GM23338 (cell line): ENCODE measurements at places on chromosomes 12 and 14.

GRCh38 chr12:106066051-106066705 lies 72.6 kb downstream of the NUAK1 start:
- peaks cover 4% of the 10 kb centered on the region; the same call in 1 of the 2 replicates for H3K36me3 ChIP-seq
- no peak for DNase-seq
- H3K4me1 ChIP-seq = peaks cover 20% of the 10 kb centered on the region
- no peak overlapping the region for H3K27ac ChIP-seq

GRCh38 chr14:79639613-79640012 lies 571.7 kb downstream of the DIO2 start:
- no peaks in the 10 kb centered on the region for H3K4me1 ChIP-seq
- no peaks in the 10 kb centered on the region for H3K36me3 ChIP-seq
- H3K4me3 ChIP-seq = no peak overlapping the region
- H3K27ac ChIP-seq = no peak overlapping the region
- DNase-seq = no peak
- no peaks in the 10 kb centered on the region for H3K27me3 ChIP-seq

DNA sequence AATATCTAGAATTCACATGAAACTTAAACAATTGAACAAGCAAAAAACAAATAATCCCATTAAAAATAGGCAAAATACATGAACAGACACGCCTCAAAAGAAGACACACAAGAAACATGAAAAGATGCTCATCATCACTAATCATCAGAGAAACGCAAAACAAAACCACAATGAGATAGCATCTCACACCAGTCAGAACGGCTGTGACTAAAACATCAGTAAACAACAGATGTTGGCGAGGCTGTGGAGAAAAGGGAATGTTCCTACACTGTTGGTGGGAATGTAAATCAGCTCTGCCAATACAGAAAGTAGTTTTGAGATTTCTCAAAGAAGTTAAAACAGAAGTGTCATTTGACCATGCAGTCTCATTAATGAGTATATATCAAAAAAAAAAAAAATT lies 121.3 kb downstream of the PTPRO start:
- H3K36me3 ChIP-seq = no peaks in the 10 kb centered on the region
- H3K27me3 ChIP-seq = no peaks in the 10 kb centered on the region

- peaks cover 13% of the 10 kb centered on the region; the same call in 1 of the 2 replicates for H3K36me3 ChIP-seq
- H3K4me1 ChIP-seq = peaks cover 5% of the 10 kb centered on the region; the same call in 1 of the 2 replicates
- DNase-seq = no peak
Observed at GRCh38 chr12:57781801-57782200, 786 bp upstream of the TSFM start.

DNA sequence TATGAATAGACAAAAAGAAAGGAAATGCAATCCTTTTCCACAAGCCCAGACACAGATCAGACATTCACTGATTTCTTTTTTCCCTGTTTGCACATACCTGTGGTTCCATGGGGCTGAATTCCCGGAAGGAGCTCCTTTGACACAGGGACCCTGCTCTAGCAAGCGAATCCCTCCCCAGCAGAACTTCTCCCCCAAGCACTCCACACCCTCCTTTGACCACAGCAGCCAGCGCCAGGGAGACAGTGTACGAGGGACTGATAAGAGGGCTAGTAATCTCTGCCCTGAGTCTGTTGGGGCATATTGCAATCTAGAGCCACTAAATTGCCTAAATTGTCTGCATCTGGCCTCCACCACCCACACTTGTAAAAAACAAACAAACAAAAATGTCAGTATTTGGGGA lies 83.4 kb upstream of the NTF3 start:
- no peak overlapping the region for H3K27ac ChIP-seq
- no peaks in the 10 kb centered on the region for H3K27me3 ChIP-seq
- H3K4me3 ChIP-seq = no peak overlapping the region
- H3K4me1 ChIP-seq = 0 out of 2 replicates have a peak, but pooled peaks cover 6% of the 10 kb centered on the region
- H3K36me3 ChIP-seq = no peaks in the 10 kb centered on the region
- DNase-seq = peak; percentile 25

DNA sequence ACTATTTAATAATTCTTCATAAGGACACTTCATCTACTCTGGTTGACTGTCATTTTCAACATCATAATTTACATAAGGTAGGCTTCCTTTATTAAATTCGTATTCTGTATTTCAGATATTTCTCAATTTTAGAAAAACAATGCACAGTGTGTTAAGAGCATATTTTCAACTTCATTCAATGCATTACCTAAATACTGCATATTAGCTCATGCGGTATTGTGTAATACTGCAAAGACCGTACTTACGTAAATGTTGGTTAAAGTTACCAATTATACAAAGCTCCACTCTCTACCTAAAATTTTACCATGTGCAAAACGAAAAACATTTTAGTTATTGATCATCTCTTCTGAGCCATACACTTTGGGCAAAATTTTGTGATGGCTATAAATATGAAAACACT lies 62.8 kb downstream of the EXOC5 start:
- no peak for DNase-seq
- H3K27me3 ChIP-seq = no peaks in the 10 kb centered on the region
- H3K4me1 ChIP-seq = no peaks in the 10 kb centered on the region
- H3K36me3 ChIP-seq = peaks cover 3% of the 10 kb centered on the region; the same call in 1 of the 2 replicates
- H3K4me3 ChIP-seq = no peak overlapping the region
- H3K27ac ChIP-seq = no peak overlapping the region

DNA sequence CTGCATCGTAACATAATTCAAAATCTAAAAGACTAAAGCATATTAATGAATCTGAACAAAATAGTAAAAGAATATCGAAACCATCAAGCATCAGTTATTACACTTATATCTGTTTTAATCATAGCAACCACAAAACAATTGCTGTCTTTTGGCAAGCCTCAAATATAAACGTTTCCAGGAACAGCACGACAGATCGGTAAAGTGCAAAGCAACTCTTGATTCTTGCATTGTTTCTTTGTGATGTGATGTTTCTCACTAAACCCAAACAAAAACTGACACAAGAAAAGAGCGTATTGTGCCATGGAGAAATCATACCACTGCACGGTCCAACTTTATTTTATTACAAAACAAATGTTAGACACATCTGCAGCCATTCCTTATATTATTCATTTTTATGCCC lies 9.2 kb upstream of the MYF6 start:
- H3K4me3 ChIP-seq = no peak overlapping the region
- peaks cover 5% of the 10 kb centered on the region; the same call in 1 of the 2 replicates for H3K4me1 ChIP-seq
- DNase-seq = no peak
- H3K27me3 ChIP-seq = peaks cover 15% of the 10 kb centered on the region

DNA sequence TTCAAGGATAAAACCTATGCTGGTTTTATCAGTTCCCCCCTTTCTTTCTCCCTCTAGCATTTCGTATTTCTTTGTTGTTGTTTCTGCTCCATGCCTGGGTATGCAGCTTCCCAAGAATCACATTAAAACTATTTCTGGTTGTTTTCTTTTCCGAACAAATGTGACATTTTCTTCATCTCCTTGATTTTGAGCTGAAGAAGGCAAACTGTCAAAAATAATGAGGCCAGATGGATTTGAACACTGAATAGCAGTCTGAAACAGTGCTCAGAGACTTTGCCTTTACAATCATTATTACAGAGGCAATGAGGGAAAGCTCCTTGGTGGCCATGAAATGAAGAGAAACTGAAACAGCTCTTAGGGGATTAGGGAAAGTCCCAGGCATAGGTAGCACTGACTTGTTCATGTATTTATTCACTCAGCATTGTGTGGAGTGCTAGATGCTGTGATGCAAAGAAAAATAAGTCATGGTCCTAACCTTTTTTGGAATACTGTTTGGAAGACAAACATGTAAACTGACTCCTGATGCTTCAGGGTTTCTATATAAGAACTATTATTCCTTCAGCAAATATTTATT lies 319.5 kb downstream of the FUT8 start:
- H3K4me3 ChIP-seq = no peak overlapping the region
- H3K4me1 ChIP-seq = no peaks in the 10 kb centered on the region
- no peaks in the 10 kb centered on the region; the same call in 1 of the 2 replicates for H3K36me3 ChIP-seq
- H3K27ac ChIP-seq = no peak overlapping the region
- no peak for DNase-seq
- H3K27me3 ChIP-seq = no peaks in the 10 kb centered on the region

DNA sequence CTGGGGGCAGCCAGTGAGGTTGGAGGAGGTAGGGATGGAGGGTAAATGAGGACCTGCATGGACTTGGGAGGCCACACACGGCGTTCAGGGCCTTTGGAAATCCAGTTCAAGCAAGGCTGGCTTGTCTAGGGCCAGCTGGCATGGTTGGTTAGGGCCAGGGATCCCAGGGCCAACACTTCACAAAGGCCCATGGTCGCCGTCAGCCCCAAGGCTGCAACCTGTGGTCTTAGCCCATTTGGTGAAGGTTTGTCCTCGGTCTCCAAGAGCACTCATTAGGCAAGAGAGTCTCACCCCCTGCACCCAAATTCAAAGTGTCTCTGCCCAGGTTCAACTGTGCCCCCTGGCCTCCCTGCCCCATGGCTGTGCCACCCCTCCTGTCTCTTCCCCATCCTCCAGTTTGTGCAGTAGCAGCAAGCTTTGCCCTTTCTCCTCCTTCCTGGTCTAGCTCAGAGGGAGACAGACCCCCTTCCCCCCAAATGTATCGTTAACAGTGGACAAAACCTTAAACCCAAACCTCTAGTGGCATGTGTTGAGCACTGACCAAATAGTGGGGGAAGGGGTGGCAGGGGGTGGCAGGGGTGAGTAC lies 94.1 kb downstream of the NINJ2 start:
- peak overlapping the region; percentile 92 for H3K4me3 ChIP-seq
- H3K27me3 ChIP-seq = no peaks in the 10 kb centered on the region
- no peaks in the 10 kb centered on the region for H3K36me3 ChIP-seq
- no peak for DNase-seq

DNA sequence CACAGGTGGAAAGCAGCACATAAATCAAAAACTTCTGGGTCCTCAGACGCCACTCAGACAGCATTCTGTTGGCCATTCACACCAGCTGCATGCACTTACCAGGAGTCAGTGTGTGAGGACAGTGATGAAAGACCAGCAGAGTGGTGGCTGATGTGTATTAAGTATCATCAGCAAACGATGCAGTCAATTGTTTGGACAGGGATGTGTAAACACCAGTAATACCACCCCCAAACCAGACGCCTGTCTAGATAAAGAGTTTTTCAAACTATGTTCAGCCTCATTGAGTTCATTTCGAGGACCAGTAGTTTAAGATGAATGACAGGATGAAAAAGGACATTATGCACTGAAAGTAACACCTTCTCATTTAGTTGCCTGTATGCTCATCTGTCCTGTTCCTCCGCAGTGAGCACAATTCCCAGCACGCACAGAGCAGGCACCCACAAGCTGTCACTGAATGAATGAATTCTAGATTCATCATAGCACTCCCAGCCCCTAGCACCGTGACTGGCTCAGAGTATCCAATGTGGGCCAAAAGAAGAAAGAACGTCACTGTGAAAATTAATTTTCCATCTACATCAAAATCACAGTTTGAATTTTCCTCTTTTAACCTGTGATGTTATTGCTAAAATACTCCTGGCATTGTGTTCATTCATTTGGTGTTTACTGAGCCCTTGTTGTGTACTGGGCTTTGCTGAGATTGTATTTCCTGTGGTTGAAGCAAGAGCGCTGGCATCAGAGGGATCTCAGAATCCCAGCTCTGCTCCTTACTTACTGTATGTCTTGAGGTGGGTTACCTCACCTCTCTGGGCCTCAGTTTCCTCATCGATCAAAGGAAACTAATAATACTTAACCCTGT lies 124.8 kb upstream of the NOS1 start:
- H3K4me3 ChIP-seq = no peak overlapping the region
- H3K36me3 ChIP-seq = no peaks in the 10 kb centered on the region
- no peak overlapping the region for H3K27ac ChIP-seq
- no peak for DNase-seq
- H3K27me3 ChIP-seq = no peaks in the 10 kb centered on the region
- no peaks in the 10 kb centered on the region for H3K4me1 ChIP-seq

- H3K27ac ChIP-seq = no peak overlapping the region
- no peaks in the 10 kb centered on the region for H3K4me1 ChIP-seq
- H3K36me3 ChIP-seq = no peaks in the 10 kb centered on the region
- H3K4me3 ChIP-seq = no peak overlapping the region
- no peak for DNase-seq
- no peaks in the 10 kb centered on the region for H3K27me3 ChIP-seq
Observed at GRCh38 chr14:94850309-94851211, 80.6 kb upstream of the GSC start.

- H3K36me3 ChIP-seq = no peaks in the 10 kb centered on the region
- DNase-seq = no peak
- H3K4me1 ChIP-seq = no peaks in the 10 kb centered on the region
- H3K27me3 ChIP-seq = no peaks in the 10 kb centered on the region
Observed at GRCh38 chr14:80658155-80658554, 283.4 kb downstream of the CEP128 start.

- no peak overlapping the region for H3K27ac ChIP-seq
- no peaks in the 10 kb centered on the region for H3K4me1 ChIP-seq
- H3K4me3 ChIP-seq = no peak overlapping the region
- DNase-seq = no peak
Observed at GRCh38 chr14:63766611-63767010, 38.7 kb upstream of the SGPP1 start.

GRCh38 chr12:57766464-57767304 lies at the start of gene CYP27B1:
Gene CYP27B1 (minus strand): TSS chr12:57767078. CDS start chr12:57767041, 37 bp downstream.
- H3K36me3 ChIP-seq = no peaks in the 10 kb centered on the region; the same call in 1 of the 2 replicates
- peaks cover 63% of the 10 kb centered on the region for H3K27me3 ChIP-seq
- H3K4me3 ChIP-seq = peak within 1 kb of the TSS; percentile 83

DNA sequence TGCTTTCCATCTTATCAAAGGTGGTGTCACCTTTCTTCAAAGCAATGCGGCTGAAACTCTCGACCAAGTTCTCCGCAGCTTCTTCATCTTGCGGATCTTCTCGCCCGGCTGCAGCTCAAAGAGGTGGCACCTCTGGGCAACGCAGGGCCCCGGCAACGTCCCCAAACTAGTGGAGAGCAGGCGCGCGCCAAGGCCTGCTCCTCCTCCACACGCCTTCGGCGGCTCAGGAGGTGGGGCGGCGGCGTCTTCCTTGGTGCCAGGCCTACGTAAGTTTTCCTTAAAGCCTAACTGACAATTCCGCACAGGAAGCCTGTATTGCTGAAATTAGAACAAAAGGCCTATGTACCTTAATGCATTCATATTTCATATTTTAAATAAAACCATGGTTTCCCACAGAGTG lies 112.0 kb downstream of the TMX1 start:
- no peaks in the 10 kb centered on the region for H3K27me3 ChIP-seq
- DNase-seq = no peak
- H3K4me1 ChIP-seq = no peaks in the 10 kb centered on the region
- no peak overlapping the region for H3K4me3 ChIP-seq

DNA sequence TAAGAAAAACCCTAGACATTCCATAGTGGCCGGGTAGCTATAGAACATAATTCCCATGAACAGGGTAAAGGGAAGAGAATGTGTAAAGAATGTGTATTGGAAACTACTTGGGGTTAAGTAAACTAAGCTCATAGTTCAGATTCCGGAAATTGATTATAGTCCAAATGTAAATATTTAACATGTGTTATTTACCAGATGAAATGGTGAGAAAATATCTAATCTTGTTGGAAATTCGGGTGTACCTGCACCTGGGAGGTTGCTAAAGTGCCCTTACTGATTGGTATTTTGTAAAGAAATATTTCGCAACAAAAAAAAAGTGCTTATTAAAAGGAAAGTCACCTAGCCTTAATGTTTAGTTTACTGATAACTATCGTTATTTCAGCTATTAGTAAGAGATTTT lies 14.4 kb downstream of the RASSF9 start:
- no peaks in the 10 kb centered on the region for H3K4me1 ChIP-seq
- H3K27ac ChIP-seq = no peak overlapping the region
- no peak for DNase-seq

GRCh38 chr12:4866299-4866698 lies 43.4 kb upstream of the KCNA1 start:
- H3K4me3 ChIP-seq = no peak overlapping the region
- no peaks in the 10 kb centered on the region for H3K27me3 ChIP-seq
- H3K36me3 ChIP-seq = no peaks in the 10 kb centered on the region
- no peak overlapping the region for H3K27ac ChIP-seq
- H3K4me1 ChIP-seq = no peaks in the 10 kb centered on the region
- no peak for DNase-seq
